ENCODE measurements at places on chromosomes 6 and 20. TPM values are rescaled to one million over a fixed set of nuclear protein-coding genes. Genes with fewer than 3 reads are reported as not detected.
A peak's percentile ranks its signal among the peaks of the same experiment; 100 is the strongest.

DNA sequence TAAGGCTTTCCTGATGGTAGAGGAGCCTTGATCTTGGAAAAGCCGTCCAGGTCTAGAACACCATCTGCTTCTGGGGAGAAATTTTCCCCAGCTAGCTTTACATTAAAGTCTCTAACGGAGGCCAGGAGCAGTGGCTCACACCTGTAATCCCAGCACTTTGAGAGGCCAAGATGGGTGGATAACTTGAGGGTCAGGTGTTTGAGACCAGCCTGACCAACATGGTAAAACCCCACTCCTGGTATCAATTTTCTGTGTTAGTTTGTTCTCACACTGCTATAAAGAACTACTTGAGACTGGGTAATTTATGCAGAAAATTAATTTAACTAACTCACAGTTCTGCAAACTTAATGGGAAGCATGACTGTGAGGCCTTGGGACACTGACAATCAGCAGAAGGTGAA is 37.8 kb downstream of the FAM209B start:
- H3K27ac ChIP-seq: no peak overlapping the region
- H3K4me1 ChIP-seq: no peaks in the 10 kb centered on the region
- no peak for DNase-seq
- no peak overlapping the region for H3K4me3 ChIP-seq

DNA sequence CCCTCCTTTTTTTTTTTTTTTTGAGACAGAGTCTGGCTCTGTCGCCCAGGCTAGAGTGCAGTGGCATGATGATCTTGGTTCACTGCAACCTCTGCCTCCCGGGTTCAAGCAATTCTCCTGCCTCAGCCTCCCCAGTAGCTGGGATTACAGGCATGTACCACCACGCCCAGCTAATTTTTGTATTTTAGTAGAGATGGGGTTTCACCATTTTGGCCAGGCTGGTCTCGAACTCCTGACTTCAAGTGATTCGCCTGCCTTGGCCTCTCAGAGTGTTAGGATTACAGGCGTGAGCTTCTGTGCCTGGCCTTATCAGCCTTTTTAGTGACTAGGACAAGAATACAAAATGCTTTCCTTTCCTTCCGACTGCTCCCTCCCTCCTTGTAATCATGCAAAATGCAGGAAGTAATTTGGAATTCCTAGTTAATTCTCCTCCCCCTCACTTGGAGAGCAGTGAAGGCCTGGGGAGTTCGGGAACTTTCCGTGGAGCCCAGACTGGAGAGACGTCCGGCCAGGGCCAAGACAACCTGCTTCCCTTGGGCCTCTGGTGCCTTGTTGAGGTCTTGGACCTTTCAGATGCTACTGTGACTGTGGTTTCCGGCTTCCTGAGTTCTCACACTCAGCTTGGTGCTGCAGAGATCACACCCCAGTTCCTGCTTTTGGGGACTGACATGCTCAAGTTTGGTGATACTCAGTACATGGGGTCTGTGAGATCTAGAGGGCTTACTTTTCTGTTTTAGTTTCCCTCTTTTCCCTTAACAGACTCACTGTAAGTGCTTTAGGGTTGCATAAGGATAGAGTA is 3.9 kb upstream of the PHF20 start:
- H3K36me3 ChIP-seq: no peaks in the 10 kb centered on the region
- H3K4me1 ChIP-seq: peaks cover 3% of the 10 kb centered on the region
- H3K27ac ChIP-seq: peak overlapping the region; percentile 87
- DNase-seq: no peak

- H3K27ac ChIP-seq: no peak overlapping the region
- no peaks in the 10 kb centered on the region for H3K27me3 ChIP-seq
- no peaks in the 10 kb centered on the region for H3K4me1 ChIP-seq
- DNase-seq: no peak
These were observed 329.8 kb upstream of the EPHA7 start for GRCh38 chr6:93749191-93749590.

DNA sequence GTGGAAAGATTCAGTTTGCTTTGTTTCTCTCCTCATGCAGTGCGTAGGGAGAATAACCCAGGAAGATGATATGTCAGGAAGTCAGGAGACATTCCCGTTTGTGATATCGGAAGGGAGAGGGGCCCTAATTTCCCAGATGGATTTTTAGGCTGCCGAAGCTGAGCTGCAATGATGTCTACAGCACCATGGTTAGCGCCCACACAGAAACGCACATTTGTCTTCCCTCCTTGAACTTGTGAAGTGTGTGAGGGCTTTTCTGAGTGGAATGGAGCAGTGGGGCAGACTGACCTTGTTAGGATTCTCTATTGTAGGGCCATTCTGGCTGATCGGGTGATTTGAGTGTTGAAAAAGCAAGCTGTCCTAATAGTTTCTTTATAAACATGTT is 191.3 kb upstream of the ARG1 start:
- no peak overlapping the region for H3K27ac ChIP-seq
- no peaks in the 10 kb centered on the region for H3K36me3 ChIP-seq
- H3K27me3 ChIP-seq: no peaks in the 10 kb centered on the region
- H3K4me1 ChIP-seq: no peaks in the 10 kb centered on the region
- DNase-seq: no peak
- no peak overlapping the region for H3K4me3 ChIP-seq

DNA sequence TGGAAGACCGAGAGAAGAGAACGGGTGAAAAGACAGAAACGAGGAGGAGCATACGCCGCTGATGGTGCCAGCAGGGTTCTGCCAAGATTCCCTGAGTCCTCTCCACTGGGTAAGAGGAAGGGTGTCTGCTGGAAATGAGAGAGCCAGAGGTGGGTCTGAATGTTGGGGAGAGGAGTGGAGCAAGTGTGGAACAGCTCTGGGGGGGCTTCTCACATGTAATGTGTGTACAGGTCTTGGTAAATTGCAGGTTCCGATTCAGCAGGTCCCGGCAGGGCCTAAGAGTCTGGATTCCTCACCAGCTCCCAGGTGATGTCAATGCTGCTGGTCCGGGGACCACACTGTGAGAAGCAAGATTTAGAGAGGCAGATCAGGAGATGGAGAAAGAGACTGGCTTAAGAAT is 1.5 kb upstream of the EBF4 start:
- no peaks in the 10 kb centered on the region for H3K36me3 ChIP-seq
- H3K27me3 ChIP-seq: no peaks in the 10 kb centered on the region
- no peak for DNase-seq
- H3K27ac ChIP-seq: no peak overlapping the region
- H3K4me3 ChIP-seq: no peak overlapping the region

DNA sequence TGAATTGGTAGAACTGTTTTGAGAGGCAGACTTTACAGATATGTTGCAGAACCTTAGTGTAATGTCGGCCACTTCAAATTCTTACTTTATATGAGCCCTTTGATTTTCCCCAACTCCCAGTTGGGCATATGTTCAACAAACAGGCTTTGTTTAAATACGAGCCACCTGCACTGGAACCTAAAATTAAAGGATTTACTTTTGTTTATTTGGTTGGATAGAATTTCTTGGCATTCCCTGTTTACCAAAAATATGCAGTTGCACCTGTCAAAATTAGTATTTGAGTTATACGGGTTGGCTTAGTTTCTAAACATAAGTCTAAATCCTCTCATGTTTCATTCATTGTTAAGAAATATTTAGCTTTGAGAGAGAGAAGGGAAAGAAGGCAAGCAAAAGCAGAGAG is 2.4 kb upstream of the GLYATL3 start:
- no peak overlapping the region for H3K4me3 ChIP-seq
- DNase-seq: no peak
- H3K36me3 ChIP-seq: no peaks in the 10 kb centered on the region
- no peak overlapping the region for H3K27ac ChIP-seq

DNA sequence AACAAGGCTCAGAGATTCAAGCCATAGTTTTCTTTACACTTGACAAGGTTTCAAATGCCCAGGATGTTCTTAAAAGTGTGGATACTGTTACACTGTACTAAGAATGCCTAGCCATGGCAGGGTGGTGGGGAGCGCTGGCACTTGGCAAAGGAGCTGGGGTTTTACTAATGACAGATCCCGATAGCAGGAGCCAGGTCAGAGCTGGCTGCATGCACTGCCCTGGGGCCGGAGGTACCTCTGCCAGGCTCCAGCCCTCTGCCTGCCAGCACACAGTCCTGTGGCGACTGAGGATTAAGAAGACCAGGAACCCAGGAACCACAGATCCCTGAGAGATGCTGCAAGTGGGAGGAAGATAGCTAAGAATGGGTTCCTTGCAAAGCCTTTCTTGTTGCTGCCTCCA is 260.3 kb downstream of the ALDH8A1 start:
- no peaks in the 10 kb centered on the region for H3K4me1 ChIP-seq
- no peak for DNase-seq
- no peaks in the 10 kb centered on the region for H3K27me3 ChIP-seq
- H3K27ac ChIP-seq: no peak overlapping the region
- no peaks in the 10 kb centered on the region for H3K36me3 ChIP-seq

GRCh38 chr20:64042054-64042781 is 6.2 kb downstream of the C20orf204 start:
- no peaks in the 10 kb centered on the region for H3K27me3 ChIP-seq
- H3K27ac ChIP-seq: no peak overlapping the region
- no peak for DNase-seq

GRCh38 chr6:141539617-141540016 is 593.1 kb upstream of the GJE1 start:
- H3K27me3 ChIP-seq: no peaks in the 10 kb centered on the region
- H3K27ac ChIP-seq: no peak overlapping the region
- H3K36me3 ChIP-seq: no peaks in the 10 kb centered on the region
- DNase-seq: no peak
- H3K4me3 ChIP-seq: no peak overlapping the region
- no peaks in the 10 kb centered on the region for H3K4me1 ChIP-seq

DNA sequence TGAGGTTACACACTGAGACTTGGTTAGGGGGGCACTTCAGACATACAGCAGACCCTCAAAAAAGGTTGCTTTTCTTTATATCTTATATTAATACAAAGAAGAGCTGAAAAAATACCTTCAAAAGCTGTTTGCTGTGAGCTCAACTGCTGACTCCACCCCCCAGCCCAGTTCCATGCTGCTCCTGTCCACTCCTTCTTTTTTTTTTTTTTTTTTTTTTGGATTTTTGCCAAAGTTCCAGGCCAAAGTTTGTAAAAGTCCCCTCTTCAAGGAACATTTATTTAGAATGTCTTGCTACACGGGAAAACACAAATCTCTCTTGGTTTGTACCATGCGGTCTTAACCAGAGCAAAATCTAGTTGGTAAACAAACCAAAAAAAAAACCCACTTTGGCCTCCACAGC is 85.3 kb upstream of the AKAP12 start:
- no peak overlapping the region for H3K27ac ChIP-seq
- H3K4me3 ChIP-seq: no peak overlapping the region
- no peak for DNase-seq
- no peaks in the 10 kb centered on the region for H3K36me3 ChIP-seq
- H3K4me1 ChIP-seq: no peaks in the 10 kb centered on the region

DNA sequence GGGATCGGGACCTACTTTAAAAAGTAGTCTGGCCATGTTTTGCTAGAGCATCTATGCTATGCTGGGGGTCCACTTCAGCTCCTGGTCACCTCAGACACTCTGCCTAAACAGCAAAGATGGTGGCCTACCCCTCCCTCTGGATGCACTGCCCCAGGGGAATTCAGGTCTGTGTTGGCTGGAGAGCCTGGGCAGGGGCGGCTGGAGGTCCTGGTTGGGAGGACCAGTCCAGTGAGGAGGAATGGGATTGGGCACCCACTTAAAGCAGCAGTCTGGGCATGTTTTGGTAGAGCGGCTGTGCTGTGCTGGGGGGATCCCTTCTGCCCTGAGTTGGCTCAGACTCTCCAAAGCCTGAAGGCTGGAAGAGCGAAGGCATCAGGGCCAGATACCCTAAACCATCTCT is 23.2 kb upstream of the TCF21 start:
- DNase-seq: no peak
- H3K27ac ChIP-seq: no peak overlapping the region
- no peak overlapping the region for H3K4me3 ChIP-seq
- no peaks in the 10 kb centered on the region for H3K4me1 ChIP-seq
- no peaks in the 10 kb centered on the region for H3K36me3 ChIP-seq

DNA sequence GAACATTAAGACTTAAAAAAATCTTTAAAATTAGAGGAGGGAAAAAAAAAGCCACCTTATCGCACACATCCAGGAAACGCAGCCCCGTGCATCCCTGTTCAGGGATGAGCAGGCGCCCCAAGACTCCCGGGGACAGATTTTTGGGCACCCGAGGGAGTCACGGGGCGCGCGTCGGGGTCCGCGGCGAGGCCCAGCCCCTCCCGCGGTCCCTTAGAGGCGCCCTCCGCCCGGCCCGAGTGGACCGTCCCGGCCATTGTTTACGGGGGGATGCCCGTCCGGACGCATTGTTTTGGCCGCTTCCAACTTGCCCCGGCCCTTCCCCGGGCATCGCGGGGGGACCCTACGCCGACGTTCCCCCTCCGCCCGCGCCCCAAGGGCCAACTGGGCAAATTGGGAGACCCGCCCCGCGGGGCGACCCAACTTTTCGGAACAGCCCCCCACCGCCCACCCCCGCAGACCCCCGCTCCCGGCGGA is 610 bp downstream of the ZNF217 start:
- H3K4me3 ChIP-seq: peak overlapping the region; percentile 69
- no peaks in the 10 kb centered on the region for H3K27me3 ChIP-seq
- DNase-seq: peak; percentile 60
- H3K36me3 ChIP-seq: no peaks in the 10 kb centered on the region
- H3K4me1 ChIP-seq: peaks cover 6% of the 10 kb centered on the region

- H3K27me3 ChIP-seq: no peaks in the 10 kb centered on the region
- no peak for DNase-seq
- no peak overlapping the region for H3K27ac ChIP-seq
- no peaks in the 10 kb centered on the region for H3K4me1 ChIP-seq
- no peak overlapping the region for H3K4me3 ChIP-seq
These were observed 29.7 kb downstream of the PDRG1 start for GRCh38 chr20:31922181-31922580.

GRCh38 chr6:42726485-42727086 is 4.2 kb upstream of the PRPH2 start:
- H3K4me1 ChIP-seq: peaks cover 8% of the 10 kb centered on the region
- peak; percentile 68 for DNase-seq
- H3K4me3 ChIP-seq: peak overlapping the region; percentile 51
- H3K27me3 ChIP-seq: no peaks in the 10 kb centered on the region
- H3K27ac ChIP-seq: peak overlapping the region; percentile 73

- no peak overlapping the region for H3K27ac ChIP-seq
- no peak for DNase-seq
- no peaks in the 10 kb centered on the region for H3K27me3 ChIP-seq
- no peaks in the 10 kb centered on the region for H3K4me1 ChIP-seq
- H3K4me3 ChIP-seq: no peak overlapping the region
These were observed 417.0 kb upstream of the JAG1 start for GRCh38 chr20:11090751-11091150.

The SCAF8 gene
- total RNA-seq: 18.9 TPM

The TLDC2 gene
- total RNA-seq: not detected

The SEL1L2 gene
- not detected for total RNA-seq

The BMP5 gene
- 0.92 TPM for total RNA-seq

The MAVS gene
- total RNA-seq: 17.2 TPM

The MMP24 gene
- total RNA-seq: 0.09 TPM

The CALHM5 gene
- total RNA-seq: 0.47 TPM

The ECI2 gene
- total RNA-seq: 143 TPM

All from liver (tissue), 10 donors.